ENCODE measurements at places on chromosomes 1 and 21.

GRCh38 chr1:24452922-24453485 is 37.4 kb downstream of the NIPAL3 start:
- no peak for DNase-seq
- no peaks in the 10 kb centered on the region for H3K4me1 ChIP-seq
- no peak overlapping the region for H3K4me3 ChIP-seq
- no peak overlapping the region for H3K27ac ChIP-seq

DNA sequence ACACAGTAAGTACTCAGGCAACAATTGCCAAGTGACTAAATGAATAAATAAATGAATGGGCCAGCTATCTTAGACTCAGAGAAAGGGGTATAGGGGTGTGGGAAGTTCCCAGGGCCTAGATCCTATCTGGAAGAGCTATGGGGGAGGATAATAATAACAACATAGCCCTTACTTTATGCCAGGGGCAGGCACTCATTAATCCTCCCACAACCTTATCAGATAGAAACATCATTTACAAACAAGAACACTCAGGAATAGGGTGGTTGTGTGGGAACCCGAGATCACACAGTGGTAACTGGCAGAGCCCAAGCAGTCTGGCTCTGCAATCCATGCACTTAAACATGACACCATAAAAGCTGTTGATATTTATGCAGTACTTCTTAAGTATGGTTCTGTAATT is 128.2 kb upstream of the SPATA6 start:
- DNase-seq: no peak
- no peaks in the 10 kb centered on the region for H3K36me3 ChIP-seq
- H3K4me3 ChIP-seq: no peak overlapping the region
- no peaks in the 10 kb centered on the region for H3K4me1 ChIP-seq

GRCh38 chr1:224253721-224254120 is 70.7 kb downstream of the DEGS1 start:
- peaks cover 9% of the 10 kb centered on the region for H3K4me1 ChIP-seq
- no peak overlapping the region for H3K27ac ChIP-seq
- no peak overlapping the region for H3K4me3 ChIP-seq
- peaks cover 16% of the 10 kb centered on the region for H3K36me3 ChIP-seq
- DNase-seq: no peak

DNA sequence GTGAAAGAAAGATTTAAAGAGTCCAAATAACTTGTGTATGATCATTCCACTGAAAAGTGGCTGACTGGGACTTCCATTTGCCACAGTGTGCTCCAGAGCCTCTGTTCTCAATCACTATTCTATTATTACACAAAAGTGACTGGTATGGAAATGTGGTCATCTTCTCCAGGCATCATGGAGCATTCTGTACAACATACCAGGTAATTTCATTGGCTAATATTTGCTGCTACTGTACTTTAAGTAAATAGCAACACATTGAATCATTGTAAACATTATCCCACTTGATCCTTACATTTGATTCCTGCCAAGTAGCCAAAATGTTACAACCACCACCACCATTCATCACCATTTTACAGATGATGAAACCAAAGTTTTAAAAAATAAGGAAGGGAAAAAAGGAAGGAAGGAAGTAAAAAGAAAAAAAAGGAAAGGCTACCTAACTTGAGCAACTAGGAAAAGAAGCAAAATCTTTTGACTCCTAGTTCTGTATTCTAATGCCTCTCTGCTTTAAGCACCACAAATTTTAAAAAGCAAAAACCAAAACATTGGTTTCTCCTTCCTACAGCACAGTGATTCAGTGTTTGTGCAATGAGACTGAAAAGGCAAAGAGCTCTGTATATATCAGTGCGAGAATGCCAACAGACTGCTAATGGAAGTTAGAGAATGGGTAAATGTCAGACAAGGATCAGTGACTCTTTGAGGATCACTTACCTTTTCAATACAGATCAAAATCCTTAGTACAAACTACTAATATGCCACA is 361.4 kb upstream of the PTBP2 start:
- no peak overlapping the region for H3K27ac ChIP-seq
- H3K4me1 ChIP-seq: no peaks in the 10 kb centered on the region

GRCh38 chr1:207856276-207857023 is 54.5 kb downstream of the CD34 start:
- H3K4me1 ChIP-seq: peaks cover 92% of the 10 kb centered on the region
- H3K27me3 ChIP-seq: no peaks in the 10 kb centered on the region
- no peak overlapping the region for H3K27ac ChIP-seq
- H3K4me3 ChIP-seq: no peak overlapping the region
- peaks cover 10% of the 10 kb centered on the region for H3K36me3 ChIP-seq

DNA sequence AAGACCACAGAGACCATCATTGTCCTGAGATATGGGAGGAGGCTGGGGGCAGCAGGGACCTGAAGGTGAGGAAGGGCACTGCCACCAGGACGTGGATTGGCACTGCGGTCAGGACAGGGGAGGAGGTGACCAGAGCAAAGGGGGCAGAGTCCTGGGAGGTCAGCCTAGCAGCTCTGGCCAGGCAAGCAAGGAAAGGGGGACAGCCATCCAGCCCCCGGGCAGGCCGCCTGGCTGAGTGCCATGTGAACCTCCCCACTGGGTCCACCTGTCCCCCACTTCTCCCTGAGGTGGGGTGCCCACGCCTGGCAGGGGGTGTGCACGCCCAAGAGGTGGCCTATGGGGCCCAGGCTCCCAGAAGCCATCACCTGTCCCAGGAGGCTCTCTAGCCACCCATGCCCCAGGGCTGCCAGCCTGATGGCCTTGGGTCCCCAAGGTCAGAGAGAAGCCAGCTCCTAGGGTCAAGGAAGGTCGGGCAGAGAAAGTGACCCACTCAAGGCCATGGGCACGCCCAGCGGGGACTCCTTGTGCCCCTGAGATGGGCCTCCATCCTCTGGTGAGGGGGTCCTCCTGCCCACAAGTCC is 17.6 kb upstream of the PTTG1IP start:
- no peaks in the 10 kb centered on the region for H3K4me1 ChIP-seq
- H3K36me3 ChIP-seq: no peaks in the 10 kb centered on the region
- H3K27ac ChIP-seq: no peak overlapping the region
- DNase-seq: no peak
- no peak overlapping the region for H3K4me3 ChIP-seq

- H3K4me3 ChIP-seq: no peak overlapping the region
- no peaks in the 10 kb centered on the region for H3K27me3 ChIP-seq
- no peak for DNase-seq
- no peaks in the 10 kb centered on the region for H3K4me1 ChIP-seq
- no peak overlapping the region for H3K27ac ChIP-seq
Measured at GRCh38 chr1:199101139-199101538, 462.3 kb downstream of the PTPRC start.

DNA sequence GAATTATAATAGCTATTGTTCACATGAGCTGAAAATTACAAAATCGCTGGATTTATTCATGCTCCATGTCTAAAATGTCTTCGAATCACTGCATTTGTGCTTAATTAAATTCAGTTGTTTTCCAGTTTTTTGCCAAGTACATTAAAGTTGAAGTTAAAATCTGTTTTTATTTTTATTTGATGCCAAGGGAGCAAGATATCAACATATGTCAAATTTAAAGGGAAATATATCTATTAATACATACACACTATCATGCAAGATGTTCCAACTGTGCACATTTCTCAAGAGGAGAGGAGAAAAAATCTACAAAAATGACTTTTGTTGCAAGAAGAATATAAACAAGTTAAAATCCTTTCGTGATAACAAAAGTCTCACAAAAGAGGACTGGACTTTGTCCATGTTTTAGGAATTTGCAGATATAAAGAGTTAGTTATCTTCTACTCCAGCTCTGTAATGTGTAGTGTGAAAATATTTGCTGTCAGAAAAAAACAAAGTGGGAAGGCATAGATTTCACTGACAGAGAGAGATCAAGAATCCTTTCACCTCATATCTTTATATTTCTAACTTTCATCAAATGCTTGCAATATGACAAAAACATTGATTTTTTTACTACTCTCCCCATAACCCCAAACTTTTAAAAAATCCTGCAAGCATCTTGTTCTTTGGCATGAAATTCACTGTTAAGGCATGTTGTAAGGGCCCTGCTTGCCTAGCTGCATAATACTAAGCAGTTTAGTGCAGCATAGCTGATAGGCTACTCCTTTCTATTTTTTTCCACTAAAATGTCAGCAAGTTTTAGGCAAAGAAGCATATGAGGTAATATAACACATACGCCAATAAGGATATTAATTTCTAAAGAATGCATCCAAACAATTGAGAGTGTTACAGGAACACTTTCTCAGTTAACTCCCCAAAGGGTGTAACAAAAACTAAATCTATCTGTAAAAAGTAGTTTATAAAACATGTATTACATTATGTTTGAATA is 340.2 kb upstream of the ADAMTS5 start:
- DNase-seq: no peak
- H3K27ac ChIP-seq: peak overlapping the region; percentile 59
- no peak overlapping the region for H3K4me3 ChIP-seq
- no peaks in the 10 kb centered on the region for H3K36me3 ChIP-seq
- H3K27me3 ChIP-seq: no peaks in the 10 kb centered on the region

- peaks cover 38% of the 10 kb centered on the region for H3K4me1 ChIP-seq
- H3K27me3 ChIP-seq: no peaks in the 10 kb centered on the region
- DNase-seq: peak; percentile 42
- H3K36me3 ChIP-seq: no peaks in the 10 kb centered on the region
- peak overlapping the region; percentile 6 for H3K4me3 ChIP-seq
Measured at GRCh38 chr1:162213281-162213912, 143.9 kb downstream of the NOS1AP start.

- DNase-seq: peak; percentile 78
- peak overlapping the region; percentile 75 for H3K4me3 ChIP-seq
- H3K36me3 ChIP-seq: peaks cover 16% of the 10 kb centered on the region
- peaks cover 100% of the 10 kb centered on the region for H3K4me1 ChIP-seq
Measured at GRCh38 chr1:21931171-21932093, 5.7 kb downstream of the HSPG2 start.

DNA sequence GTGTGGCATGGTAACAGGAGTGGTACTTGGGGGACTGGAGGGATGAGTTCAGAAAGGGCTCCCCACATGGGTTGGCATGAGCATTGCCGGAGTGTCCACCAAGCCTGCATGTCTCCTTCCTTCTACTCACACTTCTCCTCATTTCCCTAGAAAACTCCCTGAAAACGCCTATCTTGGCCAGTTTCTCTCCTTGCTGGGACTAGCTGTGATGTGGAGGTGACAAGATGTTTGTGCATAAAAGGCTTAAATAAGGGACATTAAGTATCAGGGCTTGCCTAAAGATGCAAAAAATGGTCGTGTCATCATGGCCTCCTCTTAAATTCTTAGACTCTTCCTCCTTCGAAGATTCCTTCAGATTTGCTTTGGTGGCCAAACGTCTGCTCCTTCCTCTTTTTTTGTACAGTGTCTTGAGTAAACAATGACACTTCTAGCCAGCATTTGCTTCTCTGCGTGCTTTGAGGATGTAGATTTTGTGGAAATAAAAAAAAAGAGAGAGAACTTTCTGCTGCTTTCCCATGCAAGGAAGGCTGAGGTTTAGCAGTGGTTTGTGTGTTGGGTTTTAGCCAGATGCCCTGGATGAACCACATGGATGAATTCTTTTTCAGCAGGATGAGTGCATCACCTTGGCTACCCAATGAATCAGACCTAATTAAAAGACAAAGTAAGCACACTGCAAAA is 239.1 kb upstream of the IRF2BP2 start:
- H3K36me3 ChIP-seq: no peaks in the 10 kb centered on the region
- no peak overlapping the region for H3K4me3 ChIP-seq
- peak overlapping the region; percentile 36 for H3K27ac ChIP-seq
- peaks cover 28% of the 10 kb centered on the region for H3K4me1 ChIP-seq
- no peaks in the 10 kb centered on the region for H3K27me3 ChIP-seq
- no peak for DNase-seq

GRCh38 chr1:212610575-212610967 is 2.0 kb downstream of the ATF3 start:
- DNase-seq: no peak
- peaks cover 19% of the 10 kb centered on the region for H3K27me3 ChIP-seq
- H3K4me3 ChIP-seq: peak overlapping the region; percentile 86
- no peak overlapping the region for H3K27ac ChIP-seq
- peaks cover 6% of the 10 kb centered on the region for H3K36me3 ChIP-seq

GRCh38 chr1:211735208-211736170 is 60.1 kb upstream of the NEK2 start:
- peaks cover 33% of the 10 kb centered on the region for H3K27me3 ChIP-seq
- H3K27ac ChIP-seq: no peak overlapping the region
- no peak for DNase-seq
- no peaks in the 10 kb centered on the region for H3K4me1 ChIP-seq

DNA sequence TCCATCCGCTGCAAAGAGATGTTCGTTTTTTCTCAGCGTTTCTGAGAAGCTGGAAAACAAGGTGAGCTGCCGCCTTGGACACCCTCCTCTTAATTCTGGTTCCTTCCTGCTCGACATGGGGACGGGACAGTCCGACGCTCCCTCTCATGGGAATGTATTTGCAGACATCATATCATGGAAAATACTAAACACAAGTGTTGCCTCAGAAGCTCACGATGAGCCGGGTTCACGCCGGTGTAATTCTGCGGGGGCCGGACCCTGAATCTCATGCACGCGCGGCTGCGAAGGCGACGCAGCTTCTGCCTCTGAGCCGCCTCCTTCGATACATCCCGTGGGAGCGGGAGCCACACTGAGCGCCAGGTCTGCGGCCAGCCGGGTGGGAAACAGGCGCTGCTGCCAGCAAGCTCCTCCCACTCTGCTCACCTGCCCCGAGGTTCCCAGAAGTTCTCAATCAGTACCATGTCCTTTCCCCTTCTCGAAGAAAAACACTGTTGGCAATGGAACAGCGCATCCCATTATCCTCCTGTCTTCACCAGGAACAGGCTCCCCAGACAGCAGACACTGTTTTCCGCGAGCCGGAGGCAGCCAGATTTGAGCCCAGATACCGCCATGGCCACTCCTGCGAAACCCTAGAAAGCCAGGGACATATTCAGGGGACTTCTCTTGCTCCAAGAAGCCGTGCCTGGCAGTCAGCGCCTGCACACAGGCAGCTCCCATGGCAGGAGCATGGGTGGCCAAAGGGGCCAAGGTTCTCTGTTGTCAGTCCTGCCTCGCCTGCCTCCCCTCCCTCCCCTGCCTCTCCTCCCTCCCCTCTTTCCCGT is 98.0 kb downstream of the WDR4 start:
- H3K27me3 ChIP-seq: peaks cover 85% of the 10 kb centered on the region

DNA sequence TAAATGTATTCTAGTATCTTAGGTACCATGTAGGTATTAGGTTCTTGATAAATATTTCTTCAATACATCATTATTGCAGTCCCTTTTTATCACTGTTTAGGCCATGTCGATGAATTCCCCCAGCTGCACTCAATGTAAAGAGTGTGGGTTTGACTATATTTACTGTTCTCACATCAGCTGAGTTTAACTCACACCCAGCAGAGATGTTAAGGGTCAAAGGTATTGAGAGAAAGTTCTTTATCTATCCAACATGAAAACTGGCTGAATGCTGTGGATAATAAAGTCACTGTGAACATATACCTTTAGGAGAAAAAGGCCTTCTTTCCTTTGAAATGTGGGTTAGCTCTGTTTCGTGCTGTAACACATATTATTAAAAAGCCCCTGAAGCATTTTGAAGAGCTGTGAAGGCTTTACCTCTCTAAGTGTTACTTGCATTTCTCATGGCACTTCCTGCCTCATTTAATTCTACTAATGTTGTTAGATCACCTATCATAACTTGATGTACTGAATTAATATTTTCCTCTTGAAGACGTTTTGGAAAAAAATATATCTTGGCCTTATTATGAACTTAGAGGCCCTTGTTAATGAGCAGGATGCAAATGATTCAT is 19.1 kb upstream of the LYST start:
- no peaks in the 10 kb centered on the region for H3K27me3 ChIP-seq
- H3K4me3 ChIP-seq: no peak overlapping the region
- no peak for DNase-seq

Measured in left ventricle myocardium inferior (tissue), 1 donor.